Fibroblast of mammary gland (primary cell): ENCODE measurements at places on chromosomes 12 and 14.
A peak's percentile ranks its signal among the peaks of the same experiment; 100 is the strongest.

DNA sequence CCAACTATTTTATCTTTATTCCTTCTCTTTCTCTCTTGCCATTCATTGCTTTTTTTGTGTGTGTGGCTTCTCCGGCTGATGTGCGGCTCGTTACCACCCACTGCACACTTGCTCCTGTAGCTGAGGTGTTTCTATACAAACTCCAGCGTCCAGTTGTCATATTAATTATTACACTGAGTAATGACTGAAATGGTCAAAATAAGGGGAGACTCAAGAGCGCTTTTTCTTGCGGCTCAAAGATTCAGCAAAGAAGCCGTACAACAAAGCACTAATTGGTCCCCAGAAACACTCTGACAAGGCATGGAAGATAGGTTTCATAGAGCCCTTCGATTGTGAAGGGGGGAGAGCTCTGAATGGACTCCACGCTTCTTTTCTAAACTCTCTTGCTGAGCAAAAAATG is 5.6 kb upstream of the ASCL1 start:
- DNase-seq = no peak

DNA sequence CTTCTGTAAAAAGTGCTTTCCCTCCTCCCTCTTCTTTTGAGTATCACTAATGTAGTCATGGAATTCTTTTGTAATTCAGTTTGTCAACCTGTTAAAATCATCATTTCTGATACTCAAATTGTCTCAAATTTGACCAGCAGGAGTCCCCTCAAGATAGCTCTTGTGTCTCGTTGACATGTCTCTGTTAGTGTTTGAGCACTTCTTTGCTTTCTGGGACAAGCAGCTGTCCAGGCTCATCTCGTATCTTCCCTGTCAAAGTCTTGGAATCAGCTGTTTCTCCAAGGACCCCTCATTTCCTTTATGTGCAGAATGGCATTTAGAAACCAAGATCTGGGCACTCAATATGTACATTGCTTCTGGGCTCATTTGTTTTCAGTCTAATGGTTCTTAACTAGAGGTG is 10.7 kb downstream of the CIPC start:
- no peak for DNase-seq

GRCh38 chr12:50825372-50825838 is 17.3 kb upstream of the TMPRSS12 start:
- peak; percentile 82 for DNase-seq

DNA sequence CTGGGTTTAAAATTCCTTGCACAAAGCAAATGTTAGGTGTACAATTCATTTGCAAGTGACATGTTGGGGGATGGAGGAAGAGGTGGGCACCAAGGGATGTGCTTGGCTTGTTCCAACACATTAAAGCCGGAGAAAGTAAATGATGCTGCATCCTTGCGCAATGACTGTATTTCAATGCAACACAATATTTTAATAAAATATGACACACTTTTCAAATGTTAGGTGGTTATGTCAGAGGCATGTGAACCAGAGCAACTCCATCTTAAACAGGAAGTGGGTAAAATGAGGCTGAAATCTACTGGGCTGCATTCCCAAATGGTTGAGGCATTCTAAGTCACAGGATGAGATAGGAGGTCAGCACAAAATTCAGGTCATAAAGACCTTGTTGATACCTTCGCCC is 53.6 kb upstream of the ARHGAP5 start:
- DNase-seq = peak; percentile 49

- no peak for DNase-seq
Observed at GRCh38 chr14:95204705-95205104, 47.4 kb upstream of the DICER1 start.

DNA sequence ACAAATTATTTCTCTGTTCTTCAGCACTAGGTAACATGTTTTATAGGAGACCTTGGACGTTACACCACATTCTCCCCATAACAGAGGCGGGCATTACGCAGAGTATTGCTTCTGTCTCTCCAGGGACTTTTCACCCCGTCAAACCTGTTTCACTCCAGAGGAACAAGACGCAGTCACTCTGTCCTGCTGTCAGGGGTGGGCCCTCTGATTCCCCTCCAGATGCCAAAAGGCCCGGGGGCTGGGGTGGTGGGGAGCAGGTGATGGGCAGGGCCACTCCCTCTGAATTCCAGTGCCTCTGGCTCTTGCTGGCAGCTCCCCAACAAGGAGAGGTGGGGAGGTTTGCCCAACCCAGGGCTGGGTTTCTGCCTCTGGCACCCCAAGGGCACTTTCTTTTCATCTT is 71.9 kb downstream of the NTF3 start:
- DNase-seq = no peak

GRCh38 chr12:124919521-124920352 is 5.3 kb upstream of the UBC start:
- DNase-seq = peak; percentile 76

DNA sequence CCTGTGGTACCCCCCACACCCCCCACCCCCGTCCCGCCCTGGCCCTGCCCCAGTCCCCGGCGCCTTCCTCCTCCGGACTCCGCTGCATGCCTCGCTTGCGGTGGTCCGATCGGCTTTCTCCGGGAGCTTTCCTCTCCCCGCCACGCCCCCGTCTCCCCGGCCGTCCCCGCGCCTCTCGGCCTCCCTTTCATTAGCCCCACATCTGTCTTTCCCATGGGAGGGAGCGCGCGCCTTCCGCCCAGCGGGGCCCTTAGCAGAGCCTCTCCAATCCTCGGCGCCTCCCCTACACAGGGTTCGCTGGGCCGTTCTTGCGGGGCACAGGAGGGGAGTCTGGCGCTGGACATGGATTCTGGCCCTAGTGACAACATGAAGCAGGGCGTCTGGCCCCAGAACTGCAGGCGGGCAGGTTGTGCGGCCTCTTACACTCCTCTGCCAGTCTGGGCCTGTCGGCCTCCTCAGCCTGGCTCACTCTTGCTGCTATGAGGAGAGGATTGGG is 1.5 kb upstream of the EFS start:
- DNase-seq = no peak

- no peak for DNase-seq
Observed at GRCh38 chr12:93208011-93208410, 169.7 kb upstream of the NUDT4 start.

DNA sequence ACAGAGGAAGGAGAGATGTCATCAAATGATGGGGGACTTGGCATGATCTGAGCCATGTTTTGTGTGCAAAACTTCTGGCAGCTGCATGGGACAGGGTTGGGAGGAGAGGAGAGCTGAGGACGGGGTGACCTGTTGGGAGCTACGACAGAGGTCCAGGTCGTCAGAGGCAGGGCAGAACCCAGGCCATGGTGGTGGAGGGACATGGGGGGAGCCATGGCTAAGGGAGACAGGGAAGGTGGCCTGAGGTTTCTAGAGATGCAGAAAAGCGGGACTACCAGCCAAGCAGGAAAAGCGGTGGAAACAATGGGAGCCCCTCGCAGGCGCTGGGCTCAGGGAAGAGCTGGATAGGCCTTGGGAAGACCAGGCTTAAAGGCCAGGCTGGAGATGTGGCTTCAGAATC is 88.3 kb downstream of the DICER1 start:
- DNase-seq = no peak

GRCh38 chr14:55412676-55413075 is 1.0 kb upstream of the ATG14 start:
- peak; percentile 66 for DNase-seq

DNA sequence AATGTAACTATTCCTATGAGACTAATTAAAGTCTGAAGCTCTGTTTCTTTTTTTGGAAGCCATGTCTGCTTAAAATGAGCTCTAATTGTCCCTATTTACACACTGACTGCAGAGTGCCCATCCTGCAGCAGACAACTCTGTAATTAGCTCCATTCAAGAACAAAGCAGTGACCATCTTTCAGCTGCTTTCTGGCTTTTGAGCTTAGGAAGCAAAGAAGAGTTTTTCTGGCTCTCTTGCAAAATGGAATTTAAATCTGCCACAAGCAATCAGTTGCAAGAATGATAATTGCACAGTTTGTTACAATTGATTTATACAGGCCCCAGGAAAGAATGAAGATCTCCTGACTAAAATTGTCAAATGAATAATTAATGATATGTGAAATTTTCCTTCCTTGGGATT is 83.4 kb downstream of the GAS2L3 start:
- no peak for DNase-seq

- no peak for DNase-seq
Observed at GRCh38 chr12:62859321-62859737, 75.6 kb downstream of the PPM1H start.

GRCh38 chr12:25712169-25712568 is 159.1 kb upstream of the LMNTD1 start:
- DNase-seq = no peak

DNA sequence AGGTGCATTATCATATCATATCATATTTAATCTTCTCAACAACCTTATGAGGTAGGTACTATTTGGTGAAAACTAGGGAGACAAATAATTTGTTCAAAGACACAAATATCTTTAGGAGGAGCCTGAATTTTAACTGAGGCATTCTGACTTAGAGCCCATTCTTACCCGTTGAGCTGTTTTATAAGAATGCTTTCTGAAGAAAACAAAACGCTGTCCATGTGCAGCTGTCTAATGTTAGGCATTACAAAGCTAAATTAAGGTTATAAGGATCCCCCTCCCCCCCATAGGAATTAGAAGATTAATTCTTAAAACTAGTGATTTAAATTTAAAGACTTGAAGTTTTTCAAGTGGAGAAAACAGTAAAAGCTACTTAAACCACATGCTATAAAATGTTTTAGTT is 6.4 kb downstream of the KTN1 start:
- DNase-seq = no peak

DNA sequence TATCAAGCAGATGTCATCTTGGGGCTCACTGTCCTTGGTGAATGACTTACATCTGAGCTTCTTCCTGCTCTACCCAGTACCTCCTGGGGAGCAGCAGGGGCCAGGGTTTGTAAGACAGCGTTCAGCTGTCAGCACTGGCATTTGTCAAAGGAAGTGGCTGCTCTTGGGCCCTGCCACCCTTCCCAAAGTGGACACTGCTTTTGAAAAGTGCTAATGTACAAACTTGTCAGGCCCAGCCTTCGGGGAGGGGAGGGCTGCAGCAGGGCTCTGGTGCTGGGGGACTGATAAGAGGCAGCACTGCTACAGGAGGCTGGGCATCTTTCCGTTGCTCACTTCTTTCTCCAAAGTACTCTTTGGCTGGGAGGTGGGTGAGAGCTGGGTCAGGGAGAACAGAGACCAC is 59.8 kb upstream of the RBM19 start:
- DNase-seq = no peak

- DNase-seq = peak; percentile 99
Observed at GRCh38 chr12:121992059-121992879, 29.4 kb upstream of the BCL7A start.

GRCh38 chr12:52197371-52198231 is 5.8 kb upstream of the KRT80 start:
- DNase-seq = no peak

DNA sequence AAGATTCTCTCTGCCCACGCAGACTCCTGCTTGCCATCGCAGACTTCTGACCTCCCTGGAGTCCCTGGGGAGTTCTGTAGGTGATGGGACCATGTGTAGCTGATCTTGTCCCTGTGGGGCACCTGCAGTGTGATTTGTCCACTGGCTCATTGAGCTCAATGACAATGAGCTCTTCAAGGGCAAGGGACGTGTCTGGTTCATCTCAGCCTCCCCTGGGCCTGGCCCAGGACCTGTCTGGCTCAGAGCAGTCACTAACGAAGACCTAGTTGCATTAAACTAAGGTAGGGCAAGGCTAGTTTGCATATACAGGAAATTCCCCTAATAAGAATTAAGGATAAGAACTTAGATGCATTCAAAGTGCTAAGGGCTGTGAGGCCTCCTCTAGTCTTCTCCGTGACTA is 245.5 kb upstream of the NOS1 start:
- no peak for DNase-seq

DNA sequence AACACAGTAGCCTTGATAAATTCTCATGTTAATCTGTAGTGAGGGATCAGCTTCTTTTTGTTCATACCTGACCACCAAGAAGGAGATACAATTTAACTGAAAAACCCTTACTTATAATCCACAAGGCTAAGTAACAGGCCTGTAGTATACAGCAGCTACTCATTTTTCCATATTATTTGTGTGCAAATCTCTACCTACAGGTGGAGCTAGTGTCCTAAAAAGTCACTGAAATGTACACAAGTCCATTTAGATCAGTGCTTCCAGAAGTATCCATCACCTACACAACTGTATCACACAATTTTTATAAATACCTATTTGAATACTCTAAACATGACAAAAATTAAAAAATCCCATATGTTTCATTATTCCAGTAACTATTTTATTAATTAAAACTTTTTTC is 173.2 kb downstream of the SLC35F4 start:
- DNase-seq = peak; percentile 78

DNA sequence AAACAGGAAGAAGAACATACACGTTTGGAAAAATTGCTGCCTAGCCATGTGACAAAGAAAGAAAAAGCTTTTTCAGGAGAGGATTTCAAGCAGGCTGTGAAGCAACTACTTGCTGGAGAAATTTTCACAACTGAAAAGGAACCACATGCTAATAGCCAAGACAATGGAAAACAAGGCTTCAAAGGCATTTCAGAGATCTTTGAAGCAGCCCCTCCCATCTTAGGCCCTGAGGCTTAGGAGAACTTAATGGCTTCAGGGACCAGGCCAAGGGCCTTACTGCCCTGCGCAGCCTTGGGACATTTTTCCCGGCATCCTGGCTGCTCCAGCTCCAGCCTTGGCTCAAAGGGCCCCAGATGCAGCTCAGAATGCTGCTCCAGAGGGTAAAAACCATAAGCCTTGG is 255.9 kb upstream of the ARID2 start:
- DNase-seq = no peak

DNA sequence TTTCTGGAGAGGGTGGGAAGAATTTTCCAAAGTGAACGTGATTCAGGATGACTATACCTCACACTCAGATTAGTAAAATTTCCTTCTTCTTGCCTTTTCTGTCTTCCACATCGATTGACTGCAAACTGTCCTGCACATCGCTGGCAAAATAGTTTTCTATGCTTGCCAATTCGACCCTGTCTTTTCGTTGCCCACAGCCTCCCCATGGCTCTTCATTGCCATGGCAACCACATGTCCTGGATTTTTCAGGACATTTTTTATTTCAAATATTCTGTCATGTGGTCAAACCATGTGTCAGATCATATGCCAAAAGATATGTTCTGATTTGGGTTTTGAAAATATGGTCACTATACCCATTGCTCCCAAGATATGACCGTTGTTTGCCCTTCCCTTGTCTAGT is 46.9 kb upstream of the OTX2 start:
- no peak for DNase-seq

- DNase-seq = peak; percentile 39
Observed at GRCh38 chr14:28102814-28103213, 663.8 kb upstream of the FOXG1 start.

GRCh38 chr12:68766646-68767045 is 20.7 kb downstream of the SLC35E3 start:
- DNase-seq = no peak

DNA sequence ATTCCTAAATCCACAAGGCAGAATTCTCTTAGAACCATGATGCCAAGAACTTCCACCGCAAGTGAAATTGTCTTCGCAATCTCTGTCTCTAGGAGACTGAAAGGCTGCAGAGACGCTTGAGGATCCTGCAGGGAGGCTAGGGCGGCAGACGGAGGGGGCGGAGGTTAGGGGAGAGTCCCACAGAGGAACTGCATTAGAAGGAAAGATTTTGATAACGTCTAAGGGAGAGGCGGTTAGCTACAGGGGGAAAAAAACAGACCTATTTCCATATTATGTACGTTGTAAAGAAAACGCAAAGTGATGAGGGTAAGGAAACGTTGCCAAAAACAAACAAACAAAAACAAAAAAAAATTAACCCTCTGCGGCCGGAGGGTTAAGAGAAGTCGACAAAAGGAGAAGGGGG is 595 bp downstream of the KLHL28 start:
- DNase-seq = peak; percentile 65
